ENCODE measurements at places on chromosomes 4 and X.

DNA sequence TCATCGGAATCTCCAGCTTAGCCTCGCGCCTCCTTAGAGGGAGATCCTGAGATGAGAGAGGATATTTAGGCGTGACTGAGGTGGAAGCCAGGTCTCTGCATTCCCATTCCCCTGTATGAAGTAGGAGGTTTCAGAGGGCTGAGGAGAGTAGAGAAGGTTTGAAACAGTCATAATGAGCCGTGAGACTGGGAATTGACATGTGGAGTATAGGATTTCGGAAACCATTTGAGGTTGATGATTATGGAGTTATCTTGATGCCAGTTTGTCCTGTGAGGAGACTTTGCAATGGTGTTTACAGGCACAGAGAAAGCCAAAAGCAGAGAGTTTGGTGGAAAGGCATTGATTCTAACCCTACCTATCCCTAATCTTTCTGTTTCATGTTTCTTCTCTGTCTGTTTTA lies 2.0 kb downstream of the CHST7 start:
- no peak for DNase-seq

GRCh38 chr4:152651473-152652060 lies 28.2 kb downstream of the TMEM154 start:
- no peak for DNase-seq

- DNase-seq, result no peak
These were observed 17.4 kb upstream of the LNX1 start for GRCh38 chr4:53608649-53609048.

- no peak for DNase-seq
These were observed 38.6 kb upstream of the NAP1L5 start for GRCh38 chr4:88736264-88736663.

- no peak for DNase-seq
These were observed 30.5 kb upstream of the CRMP1 start for GRCh38 chr4:5923376-5923775.

DNA sequence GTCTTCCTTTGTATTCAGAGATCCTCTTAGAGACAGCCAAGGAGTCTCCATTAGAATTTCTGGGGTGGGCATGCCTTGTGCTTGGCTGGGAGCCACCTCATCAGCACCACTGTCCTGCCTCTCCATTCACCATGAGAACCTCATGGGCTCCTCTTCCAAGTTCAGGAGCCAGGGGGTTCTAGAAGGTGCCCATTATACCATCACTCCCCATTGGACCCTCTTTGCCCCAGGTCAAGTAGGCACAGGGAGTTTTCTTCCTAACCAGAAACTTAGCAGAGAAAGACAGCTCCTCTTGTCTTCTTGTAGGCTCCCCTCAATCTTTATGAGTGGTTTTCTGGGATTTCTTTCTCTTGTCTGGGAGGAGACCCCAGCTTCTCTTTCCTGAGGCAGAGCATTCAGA lies 31.1 kb downstream of the ASMT start:
- no peak for DNase-seq

- DNase-seq, result no peak
These were observed 198.8 kb downstream of the VEGFC start for GRCh38 chr4:176593943-176594342.

DNA sequence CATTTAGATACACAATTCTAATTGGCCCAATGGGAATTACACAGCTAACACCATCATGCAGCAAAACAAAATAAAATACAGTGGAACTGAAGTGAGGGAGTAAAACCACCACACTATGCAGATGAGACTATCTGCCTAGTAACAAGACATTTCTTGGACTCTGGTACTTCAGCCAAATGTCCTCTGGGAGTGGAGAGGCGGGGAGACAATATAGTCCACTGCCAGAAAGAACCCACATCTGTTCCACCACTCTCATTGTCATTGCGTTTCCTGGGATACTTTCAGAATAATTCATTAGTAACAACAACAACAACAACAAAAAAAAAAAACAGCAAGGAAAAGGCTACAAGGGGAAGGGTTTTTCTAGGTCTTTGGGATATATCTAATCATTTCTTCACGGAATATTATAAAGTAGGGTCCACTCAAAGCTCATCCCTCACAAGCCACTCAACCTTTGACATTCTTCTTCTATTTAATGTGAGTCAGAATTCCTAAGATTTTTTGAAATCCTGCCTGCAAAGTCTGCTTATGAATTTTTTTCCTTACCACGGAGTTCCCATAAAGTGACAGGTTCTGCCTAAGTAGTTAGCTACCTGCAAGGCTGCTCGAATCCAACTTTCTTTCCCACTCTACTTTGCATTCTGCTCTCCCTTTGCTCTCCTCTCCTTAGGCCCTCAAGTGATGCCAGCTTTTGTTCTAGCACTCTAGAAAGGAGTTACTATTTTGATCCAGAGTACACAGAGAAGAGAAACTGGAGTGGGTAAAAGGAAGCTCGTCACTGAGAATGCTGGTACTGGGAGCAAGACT lies 254.6 kb downstream of the CHIC1 start:
- no peak for DNase-seq

- no peak for DNase-seq
These were observed 146.7 kb upstream of the ZXDB start for GRCh38 chrX:57445076-57445475.

GRCh38 chr4:6873792-6874461 lies 35.7 kb upstream of the TBC1D14 start:
- DNase-seq, result peak; percentile 73

DNA sequence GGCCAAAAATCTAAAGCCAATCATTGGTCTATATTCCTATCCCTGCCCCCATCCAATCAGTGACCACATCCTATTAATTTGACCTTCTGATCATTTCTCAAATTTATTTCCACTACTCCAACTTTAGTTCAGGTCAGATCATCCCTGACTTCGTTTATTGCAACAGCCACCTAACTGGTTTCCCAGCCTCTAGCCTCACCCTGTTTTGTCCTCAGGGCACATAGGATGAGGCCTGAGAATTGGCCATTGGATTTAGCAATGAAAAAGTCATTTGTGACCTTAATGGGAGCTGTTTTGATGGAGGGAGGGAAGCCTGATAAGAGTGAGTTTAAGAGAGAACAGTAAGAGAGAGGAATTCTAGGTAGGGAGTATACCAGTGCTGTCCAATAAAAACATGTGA lies 155.0 kb downstream of the AMMECR1 start:
- DNase-seq, result no peak

DNA sequence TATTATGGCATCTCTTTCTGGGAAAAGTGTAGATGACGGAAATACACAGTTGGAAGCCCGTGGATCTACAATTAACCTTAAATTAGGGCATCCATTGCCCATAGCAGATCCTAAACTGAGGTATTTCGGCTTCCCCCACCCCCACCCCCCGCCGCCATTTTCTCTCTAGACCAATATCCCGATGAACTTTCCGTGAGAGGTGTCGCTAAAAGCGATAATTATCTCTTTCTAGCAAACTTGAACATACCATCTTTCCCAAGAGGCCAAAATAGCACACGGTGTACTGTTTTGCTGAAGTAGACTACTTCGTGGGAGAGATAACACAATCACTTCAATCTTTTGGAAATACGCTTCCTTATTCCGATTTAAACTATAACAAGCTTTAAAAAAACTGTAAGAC lies 554 bp downstream of the KLHL15 start:
- no peak for DNase-seq

DNA sequence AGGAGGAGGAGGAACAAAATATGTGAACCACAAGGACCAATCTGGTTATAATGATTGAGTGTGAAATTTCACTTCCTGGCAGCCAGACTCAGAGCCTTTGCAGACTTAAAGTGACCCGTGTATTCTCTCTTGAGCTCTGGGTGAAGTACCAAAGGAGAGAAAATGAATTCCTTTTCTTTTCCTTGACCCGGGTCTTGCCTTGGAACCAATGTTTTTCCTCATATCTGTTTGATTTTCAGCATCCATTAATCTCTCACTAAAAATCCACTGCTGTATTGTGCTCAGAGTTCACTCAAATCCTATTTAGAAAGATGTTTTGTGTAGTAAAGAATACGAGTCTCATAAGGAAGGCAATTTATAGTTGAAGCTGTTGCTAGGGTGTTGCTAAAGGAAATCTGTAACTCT lies 78.3 kb upstream of the C1QTNF7 start:
- no peak for DNase-seq

- DNase-seq, result no peak
These were observed 27.8 kb downstream of the SLC25A5 start for GRCh38 chrX:119495734-119496726.

GRCh38 chr4:78644063-78644691 lies 92.6 kb downstream of the ANXA3 start:
- no peak for DNase-seq

GRCh38 chrX:40262157-40263013 lies 164.6 kb upstream of the BCOR start:
- peak; percentile 81 for DNase-seq

DNA sequence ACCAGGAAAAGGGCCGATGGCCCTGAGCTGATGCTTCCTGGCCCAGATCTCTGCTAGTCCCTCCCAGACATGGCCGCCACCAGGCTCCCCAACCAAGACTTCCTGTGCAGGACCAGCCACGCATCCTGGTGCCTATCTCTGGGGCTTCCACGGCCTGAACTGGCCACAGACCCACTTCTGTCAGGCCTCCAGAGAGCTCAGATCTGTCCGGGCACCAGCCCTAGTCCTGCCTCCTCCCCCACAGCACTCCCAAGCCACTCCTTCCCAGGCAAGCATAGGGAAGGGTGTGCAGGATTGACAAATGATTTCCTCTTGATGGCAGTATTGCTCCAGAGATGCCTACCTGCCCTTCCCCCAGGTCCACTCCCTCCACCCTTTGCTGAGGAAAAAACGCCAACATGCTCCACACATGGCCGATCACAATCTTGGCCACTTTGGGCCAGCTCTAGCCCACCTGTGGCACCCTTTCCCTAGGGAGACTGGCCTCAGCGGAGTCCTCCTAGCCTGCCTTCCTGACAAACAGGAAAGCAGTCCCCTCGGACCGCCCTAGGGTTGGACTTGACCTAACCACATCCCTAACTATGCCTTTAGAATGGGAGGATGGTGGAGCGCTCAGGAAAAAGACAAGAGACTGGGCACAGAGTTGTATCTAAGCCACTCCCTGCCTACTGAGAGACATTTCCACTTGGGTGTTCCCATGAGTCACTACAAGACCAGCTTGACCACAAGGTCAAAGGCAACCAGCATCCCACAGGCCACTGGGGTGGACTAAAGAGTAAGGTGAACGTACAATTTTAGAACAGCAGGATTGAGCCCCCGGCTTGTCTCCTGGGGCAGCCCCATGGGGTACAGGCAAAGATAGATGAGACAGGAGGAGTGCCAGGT lies 277.5 kb upstream of the AGTR2 start:
- DNase-seq, result peak; percentile 75

- DNase-seq, result no peak
These were observed 39.3 kb upstream of the XK start for GRCh38 chrX:37646254-37646653.

DNA sequence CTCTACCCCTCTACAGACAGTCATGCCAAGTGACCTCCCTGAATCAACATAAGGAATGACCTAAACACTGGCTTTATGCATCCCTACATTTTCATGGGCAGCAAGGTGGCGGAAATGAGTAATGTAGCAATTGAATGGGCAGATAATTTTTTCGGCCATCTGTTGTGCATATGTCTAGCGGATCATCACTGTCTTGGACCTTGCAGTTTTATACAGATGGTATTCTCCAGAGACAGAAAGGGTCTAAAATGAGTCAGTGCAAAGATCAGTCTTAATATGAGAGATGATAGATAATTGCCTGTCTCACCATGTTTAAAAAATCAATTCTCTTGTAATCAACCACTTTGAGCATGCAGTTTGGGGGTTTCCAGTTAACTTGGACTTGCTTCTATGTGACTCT lies 177.3 kb upstream of the DKK2 start:
- no peak for DNase-seq

GRCh38 chr4:55543858-55544257 lies 2.9 kb downstream of the CLOCK start:
- DNase-seq, result no peak

DNA sequence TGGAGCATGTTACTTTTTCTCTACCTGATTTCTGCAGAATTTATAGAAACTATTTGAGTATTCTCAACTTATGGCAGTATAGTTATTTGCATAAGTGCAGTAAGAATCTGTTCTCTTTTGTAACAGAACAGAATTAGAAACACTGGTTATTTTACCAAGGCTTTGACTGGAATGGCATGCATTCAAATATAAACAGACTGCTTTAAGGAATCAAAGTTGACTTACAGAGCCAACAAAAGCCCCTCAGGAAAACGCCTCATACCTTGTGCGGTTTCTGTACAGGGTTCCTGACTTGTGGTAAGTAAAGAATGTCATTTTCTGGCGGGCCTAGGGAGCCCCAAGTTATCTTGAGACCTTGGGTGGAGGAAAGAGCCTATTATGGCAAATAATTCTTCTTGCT lies 97.1 kb downstream of the GPR143 start:
- DNase-seq, result no peak

GRCh38 chr4:184331268-184331995 lies 113.8 kb upstream of the ENPP6 start:
- no peak for DNase-seq

DNA sequence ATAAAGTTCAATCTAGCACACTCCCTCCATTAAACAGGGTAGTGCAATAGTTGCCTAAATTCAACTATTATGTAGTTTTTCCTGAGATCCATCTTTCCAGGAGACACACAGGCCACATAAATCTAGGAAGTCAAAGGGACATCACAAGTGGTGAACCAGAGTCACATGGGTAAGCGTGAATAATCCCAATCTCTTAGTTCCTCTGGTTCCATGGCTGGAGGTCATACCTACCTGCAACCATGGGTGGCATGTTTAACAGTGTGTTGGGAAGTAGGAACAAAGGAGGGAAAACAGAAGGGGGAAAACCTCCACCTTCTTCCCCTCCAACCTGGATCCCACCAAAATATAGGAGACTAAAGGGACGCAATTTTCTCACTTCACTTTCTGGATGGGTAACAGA lies 2651.6 kb downstream of the ARAP2 start:
- no peak for DNase-seq

GRCh38 chr4:26746802-26747213 lies 113.8 kb upstream of the STIM2 start:
- no peak for DNase-seq

GRCh38 chr4:183626168-183626567 lies 32.8 kb downstream of the RWDD4 start:
- no peak for DNase-seq

- DNase-seq, result no peak
These were observed 195.0 kb upstream of the LDB2 start for GRCh38 chr4:17093481-17093880.

GRCh38 chr4:86967798-86968197 lies 33.0 kb downstream of the AFF1 start:
- no peak for DNase-seq

GRCh38 chr4:120616-121015 lies 3.7 kb upstream of the ZNF718 start:
- DNase-seq, result no peak

- DNase-seq, result no peak
These were observed 97.4 kb downstream of the HS6ST2 start for GRCh38 chrX:132861076-132861475.

DNA sequence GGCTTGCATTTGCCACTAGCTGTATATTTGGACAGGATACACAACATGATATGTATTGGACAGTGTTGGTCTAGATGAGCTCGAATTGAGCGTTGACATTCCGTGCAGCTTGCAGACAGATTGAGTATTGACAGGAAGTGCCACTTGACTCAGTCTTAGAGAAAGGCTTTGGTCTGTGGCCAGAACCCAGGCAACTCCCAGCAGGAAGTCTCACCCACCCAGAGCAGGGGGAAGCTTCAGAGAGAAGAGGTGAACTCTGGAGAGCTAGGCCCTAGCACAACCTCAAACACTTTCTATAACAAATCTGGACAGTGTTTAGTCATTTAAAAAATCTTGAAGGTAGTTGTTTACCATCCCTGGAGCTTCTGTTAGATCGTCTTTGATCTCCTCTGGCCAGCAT lies 280.5 kb downstream of the FBXW7 start:
- no peak for DNase-seq

Data from ovary (tissue), 10 donors.